NCI-H2171 (cell line): ENCODE measurements at places on chromosomes 5 and 9.

DNA sequence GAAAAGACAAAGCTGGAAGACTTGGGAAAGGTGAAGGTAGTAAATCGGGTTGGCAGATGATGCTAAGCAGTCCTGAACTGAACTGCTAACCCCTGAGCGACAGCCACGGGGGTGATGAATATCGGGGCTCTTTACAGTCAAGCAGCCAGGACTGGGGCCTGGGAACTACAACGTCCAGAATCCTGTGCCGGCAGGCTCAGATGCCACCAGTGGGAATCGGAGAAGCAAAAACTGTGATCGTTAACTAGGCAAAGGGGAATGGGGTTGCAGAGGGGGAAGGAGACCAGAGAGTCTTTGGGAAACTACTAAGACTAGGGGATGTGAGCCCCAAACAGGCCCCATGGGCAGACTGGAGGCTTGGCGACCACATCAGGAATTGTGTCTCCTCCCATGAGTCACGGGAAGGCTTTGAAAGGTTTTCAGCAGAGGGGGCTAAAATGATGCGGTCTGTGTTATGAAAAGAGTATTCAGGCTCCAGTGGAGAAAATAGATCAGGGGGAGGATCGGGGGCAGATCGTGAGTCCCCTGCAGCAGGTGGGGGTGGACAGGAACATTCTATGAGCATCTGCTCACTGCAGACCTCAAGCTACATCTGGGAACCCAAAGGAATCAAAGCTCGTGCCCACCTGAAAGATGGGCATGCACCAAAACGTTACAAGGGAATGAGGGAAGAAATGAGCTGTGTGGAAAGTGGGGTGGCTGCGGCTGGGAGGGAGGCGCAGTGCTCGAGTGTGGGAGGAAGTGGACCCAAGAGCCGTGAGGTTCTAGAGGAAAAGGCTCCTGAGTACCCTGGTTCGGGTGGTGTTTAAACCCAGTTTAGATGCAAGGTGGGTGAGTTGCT lies 53.8 kb downstream of the HRH2 start:
- no peak for DNase-seq

DNA sequence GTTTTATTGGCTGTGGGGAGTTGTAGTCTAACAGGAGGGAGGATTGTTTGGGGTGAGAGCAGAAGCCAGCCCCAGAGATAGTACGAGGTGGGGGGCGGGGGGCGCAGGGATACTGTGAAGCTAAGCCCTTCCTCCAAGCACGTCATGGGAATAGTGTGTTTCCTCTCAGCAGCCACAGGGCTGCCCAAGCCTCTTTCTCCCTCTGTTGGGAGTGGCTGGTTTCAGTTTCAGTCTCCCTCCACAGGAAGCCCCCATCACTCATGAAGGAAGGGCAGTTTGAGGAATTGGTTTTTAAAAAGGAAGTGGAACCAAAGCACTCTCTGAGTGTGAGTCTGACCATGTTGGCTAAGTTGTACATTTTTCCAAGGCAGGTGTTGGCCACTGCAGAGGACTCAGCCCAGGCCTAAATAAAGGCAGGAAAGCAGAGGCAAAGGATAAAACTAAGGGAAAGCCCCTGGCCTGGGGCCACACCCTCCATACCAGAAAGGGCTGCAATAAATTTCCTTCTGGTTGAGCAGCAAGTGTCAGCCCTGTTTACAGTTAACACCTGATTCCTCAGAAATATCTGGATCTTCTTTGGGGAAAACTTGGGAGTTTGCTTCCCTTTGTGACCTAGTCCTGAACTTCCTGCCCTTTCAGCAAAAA lies 3.2 kb downstream of the RAB24 start:
- no peak for DNase-seq

DNA sequence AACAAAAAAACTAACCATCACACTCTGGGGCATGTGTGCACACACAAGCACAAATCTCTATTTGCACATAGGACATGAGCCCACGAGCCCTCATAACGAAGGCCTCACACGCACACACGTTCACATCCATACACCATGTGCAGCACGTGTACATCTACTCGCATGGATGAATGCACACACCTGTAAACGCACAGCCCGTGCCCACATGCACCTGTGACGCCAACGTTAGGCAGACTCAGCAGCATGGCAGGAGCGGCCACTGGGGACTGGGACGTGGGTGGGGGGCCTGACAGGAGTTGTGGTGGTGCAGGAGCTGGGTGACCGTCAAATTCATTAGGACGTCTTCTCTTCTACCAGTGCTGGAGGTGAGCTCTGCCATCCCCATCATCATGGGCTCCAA lies 3.2 kb downstream of the SLC34A1 start:
- DNase-seq = no peak

DNA sequence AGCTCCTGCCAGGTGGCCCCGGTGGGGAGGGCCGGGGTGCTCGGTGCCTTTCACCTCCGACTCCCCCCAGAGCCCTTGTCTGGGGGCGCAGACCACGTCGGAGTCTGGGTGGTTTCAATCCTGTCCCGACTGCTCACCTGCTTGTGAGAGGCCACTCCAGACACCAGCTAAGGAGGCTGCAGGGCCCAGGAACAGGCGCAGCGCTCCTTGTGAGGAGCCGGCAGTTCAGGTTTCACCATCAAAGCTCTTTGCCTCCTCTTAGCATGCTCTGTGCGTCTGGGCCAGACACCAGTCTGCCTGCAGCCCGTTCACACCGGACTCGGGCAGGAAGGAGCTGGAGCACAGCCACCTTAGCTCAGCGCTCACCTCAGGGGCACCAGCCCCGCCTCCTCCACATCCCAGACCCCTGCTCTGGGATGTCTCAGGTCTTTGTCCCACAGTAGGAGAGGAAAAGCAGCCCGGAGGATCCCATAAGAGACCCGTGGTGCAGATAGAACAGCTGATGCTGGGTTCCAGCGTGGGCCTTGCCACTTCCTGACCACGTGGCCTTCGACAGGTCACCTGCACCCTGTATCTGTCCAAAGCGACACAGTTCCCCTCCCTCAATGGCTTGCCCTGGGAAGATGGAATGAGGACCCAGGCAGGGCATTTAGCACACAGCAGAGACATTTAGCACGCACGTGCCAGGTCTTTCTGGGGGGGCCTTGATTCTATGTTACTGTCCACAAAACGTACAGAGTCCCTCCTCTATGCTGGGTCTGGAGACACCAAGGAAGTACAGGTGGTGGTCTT lies 106.2 kb upstream of the LMX1B start:
- no peak for DNase-seq

DNA sequence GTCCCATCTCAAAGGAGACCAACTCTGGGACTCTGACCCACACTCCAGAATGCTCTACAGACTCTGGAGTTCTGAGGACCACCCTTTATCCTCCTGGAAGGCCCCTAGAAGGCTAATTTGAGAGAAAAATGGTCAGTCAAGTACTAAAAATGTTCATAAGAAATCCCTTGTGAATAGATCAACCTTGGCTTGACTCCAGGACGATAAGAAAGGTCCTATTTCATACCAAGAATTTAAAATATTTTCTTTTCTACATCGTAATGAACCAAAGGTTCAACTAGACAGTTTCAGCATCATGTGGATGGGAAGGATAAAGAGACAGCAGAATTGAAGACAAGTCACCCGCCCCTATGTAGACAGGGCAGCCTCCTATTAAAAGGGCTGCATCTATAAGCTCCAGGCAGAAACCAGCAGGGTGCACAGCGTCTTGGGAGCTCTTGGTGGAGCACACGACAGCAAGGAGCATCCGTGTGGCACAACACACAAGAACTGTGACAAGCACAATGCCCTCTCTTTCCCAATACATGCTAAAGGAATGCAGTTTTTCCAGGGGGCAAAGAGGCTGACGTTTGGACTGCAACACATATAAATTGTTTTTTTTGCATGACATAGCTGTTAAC lies 38.3 kb downstream of the RASEF start:
- no peak for DNase-seq

GRCh38 chr9:97919217-97919813 lies 3.0 kb downstream of the TRMO start:
- no peak for DNase-seq

DNA sequence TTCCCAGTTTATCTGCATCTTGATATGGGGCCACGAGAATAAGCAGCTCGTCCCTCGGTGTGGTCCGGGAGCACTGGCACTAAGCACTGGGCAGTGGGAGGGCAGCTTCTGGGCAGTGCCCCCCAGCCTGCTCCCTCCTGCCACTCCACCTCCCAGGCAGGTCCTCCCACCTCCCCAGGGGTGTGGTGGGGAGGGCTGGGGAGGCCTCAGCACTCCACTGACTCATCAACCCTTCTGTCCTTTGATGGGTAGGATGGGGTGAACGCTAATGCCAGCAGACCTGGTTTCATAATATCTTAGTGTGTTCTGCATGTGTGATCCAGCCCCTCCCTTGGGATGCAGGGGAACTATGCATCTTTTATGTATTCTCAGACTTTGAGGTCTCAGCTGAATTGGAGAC lies 62.2 kb upstream of the GNE start:
- no peak for DNase-seq

GRCh38 chr5:433836-434235 lies 9.1 kb upstream of the EXOC3 start:
- DNase-seq = no peak

DNA sequence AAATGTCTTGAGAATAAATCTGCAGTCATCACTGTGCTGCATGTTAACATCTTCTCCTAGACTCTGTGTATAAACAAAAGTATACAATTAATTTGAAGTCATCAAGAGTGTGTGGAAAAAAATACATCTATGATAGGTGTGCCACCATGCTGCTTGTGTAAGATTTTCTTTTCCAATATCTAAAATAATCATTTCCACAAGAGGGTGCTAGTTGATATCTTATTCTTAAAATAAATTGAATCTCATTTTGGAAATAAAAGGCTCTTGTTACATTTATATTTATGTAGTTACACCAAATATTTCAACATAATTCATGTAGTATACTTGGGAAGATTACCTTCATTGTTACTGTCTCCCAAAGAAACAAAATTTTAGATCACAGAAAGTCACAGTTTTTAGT lies 14.1 kb upstream of the MOCS2 start:
- no peak for DNase-seq

DNA sequence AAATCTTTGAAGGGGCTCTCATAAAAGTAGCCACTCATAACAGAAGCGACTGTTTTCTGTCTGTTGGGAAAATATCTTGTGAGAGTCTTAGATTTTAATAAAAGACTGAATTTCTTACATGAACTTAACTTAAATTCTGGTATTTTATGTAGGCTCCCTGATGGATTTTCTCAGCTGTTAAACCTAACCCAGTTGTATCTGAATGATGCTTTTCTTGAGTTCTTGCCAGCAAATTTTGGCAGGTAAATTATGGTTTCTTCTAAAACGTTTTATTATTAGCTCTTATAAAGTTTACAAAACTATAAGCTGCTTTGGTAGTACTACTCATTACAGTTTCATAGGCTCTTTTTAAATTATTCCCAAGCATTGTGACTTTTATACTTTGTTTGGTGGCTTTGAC lies 87.0 kb downstream of the ERBIN start:
- no peak for DNase-seq

- no peak for DNase-seq
Measured at GRCh38 chr5:94288937-94289336, 329.5 kb downstream of the KIAA0825 start.

- DNase-seq = no peak
Measured at GRCh38 chr9:73548201-73548600, 396.5 kb downstream of the ANXA1 start.

- DNase-seq = no peak
Measured at GRCh38 chr9:108665521-108666239, 190.1 kb downstream of the ACTL7B start.

- no peak for DNase-seq
Measured at GRCh38 chr5:32961059-32961415, 249.9 kb downstream of the NPR3 start.

DNA sequence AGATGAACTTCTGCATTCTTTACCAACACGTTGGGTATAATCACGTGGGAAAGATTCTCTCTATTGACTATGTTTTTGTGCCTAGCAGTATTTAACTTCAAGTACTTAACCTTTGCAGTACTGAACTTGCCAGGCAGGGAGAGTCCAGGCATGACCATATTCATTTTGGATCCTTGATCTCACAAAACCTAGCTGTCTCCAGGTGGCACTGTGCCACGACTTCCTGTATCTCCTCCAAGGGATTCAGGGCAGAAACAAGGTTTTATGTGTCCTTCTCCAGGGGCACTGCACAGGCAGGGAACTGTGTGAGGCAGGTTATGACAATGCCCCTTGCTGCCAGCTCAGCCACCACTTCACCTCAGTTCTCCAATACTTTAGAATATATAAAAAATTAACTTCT lies 11.7 kb upstream of the IFNA5 start:
- DNase-seq = no peak

DNA sequence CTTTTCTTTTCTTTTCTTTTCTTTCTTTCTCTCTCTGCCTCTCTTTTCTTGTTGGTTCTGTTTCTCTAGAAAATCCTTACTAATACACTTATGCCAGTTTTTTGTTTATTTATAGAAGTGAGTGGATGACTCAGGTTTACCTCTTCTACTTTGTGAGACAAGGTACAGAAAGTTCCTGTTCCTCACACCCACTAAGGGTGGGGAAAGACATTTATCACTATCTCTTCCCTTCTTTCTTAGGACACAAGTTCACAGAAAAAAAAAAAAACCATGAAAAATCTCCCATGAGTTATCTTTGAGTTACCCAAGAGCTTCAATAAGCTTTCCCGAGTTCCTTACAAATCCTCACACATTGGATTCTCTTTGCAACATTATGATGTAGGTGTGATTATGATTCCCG lies 60.9 kb upstream of the CD180 start:
- DNase-seq = no peak

DNA sequence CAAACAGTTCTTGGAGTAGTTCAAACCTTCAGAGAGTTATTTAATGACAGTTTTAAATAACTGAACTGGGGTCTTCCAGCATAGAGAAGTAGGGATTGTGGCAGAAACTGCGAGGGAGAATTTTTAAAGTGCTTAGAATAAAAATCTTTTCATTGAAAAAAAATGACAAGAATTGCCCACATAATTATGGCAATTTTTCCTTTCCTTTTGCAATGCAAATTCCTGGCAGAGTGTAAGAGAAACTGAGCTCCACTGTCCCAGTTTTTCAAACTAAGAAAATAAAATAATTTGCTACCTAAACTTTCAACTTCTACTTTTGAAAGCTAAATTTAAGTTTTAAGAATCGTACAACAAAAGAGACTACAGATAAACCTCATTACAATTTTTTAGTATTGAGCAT lies 2.3 kb upstream of the PTGER4 start:
- DNase-seq = no peak

DNA sequence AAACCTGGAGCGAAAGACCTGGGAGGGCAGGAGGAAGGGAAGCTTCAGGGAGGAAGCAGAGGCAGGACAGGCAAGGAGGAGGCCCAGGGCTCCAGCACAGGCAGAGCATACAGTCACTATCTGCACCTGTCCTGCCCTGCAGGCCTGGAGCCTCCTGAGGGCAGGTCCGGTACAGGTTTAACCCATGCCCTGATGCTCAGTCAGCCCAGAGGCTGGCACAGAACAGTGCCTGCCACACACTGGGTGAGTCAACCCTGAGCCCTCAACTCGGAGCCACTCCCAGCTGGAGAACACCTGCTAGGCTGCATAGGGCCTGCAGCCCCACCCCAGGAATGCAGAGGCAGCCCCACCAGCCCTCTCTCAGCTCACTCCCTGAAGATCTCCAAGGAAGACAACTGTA lies 161.5 kb upstream of the PHYKPL start:
- DNase-seq = no peak

DNA sequence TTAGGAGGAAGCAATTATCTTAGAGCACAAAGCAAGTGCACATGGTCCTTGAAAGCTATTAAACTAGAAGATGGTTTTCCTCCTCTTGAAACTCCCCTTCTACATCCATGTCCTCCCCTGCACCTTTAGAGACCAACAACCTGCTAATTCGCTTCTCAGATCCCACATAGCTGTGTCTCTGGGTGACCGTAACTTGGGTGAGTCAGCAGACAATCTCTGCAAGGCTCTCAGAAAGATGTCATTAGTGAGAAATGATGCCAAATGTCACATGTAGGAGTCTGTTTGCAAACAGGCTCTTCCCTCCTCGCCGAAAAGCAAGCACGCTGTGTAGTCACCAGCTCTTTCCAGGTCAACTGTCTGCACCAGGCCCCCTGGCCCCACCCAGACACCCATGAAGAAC lies 291.8 kb downstream of the SLIT3 start:
- no peak for DNase-seq
